Left lung (tissue), 14 donors: ENCODE measurements at places on chromosomes 2 and 18. TPM values are rescaled to one million over a fixed set of nuclear protein-coding genes. Genes with fewer than 3 reads are reported as not detected.

The POTEC gene
- 0.03 TPM for polyA plus RNA-seq

The ACVR2A gene
- polyA plus RNA-seq = 30.2 TPM

The GDF7 gene
- polyA plus RNA-seq = 0.33 TPM

GRCh38 chr2:69171897-69172525 lies 159.0 kb downstream of the ANTXR1 start:
- no peak for DNase-seq

GRCh38 chr2:176763851-176764404 lies 448.7 kb upstream of the HNRNPA3 start:
- DNase-seq = no peak

GRCh38 chr2:216679658-216680024 lies 15.7 kb downstream of the IGFBP5 start:
- DNase-seq = no peak

DNA sequence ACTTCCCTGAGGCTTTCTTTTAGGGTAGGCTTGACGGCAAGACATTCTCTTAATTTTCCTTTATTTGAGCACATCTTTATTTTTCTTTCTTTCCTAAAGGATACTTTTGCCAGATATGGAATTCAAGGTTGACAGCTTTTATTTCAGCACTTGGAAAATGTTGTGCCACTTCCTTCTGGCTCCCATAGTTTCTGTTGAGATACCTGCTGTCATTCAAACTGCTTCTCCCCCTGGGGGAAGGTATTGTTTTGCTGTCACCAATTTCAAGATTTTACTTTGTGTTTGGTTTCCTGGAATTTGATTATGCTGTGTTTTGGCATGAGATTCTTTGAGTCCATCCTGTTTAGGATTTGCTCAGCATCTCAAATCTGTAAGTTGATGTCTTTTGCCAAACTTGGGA lies 39.1 kb upstream of the TWIST2 start:
- DNase-seq = no peak

DNA sequence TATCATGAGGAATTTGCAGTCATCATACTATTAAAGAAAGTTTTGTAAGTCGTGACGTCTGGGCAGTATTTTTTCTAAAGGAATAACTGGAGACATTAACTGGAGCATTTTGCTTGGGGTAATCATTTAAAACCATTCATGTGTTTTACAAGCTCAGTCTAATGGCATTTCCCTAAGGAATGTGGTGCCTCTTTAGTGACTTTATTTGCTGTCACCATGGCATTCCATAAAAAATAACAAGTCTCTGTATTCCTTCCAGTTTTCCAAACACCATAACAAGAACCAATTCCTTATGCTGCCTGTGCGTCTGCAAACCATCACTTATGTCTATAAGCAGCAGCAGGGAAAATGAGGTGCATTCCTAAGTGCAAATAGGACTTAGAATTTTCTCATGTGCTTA lies 82.8 kb downstream of the EPB41L3 start:
- DNase-seq = no peak

- DNase-seq = no peak
Observed at GRCh38 chr2:182715121-182715891, 751 bp upstream of the DNAJC10 start.

DNA sequence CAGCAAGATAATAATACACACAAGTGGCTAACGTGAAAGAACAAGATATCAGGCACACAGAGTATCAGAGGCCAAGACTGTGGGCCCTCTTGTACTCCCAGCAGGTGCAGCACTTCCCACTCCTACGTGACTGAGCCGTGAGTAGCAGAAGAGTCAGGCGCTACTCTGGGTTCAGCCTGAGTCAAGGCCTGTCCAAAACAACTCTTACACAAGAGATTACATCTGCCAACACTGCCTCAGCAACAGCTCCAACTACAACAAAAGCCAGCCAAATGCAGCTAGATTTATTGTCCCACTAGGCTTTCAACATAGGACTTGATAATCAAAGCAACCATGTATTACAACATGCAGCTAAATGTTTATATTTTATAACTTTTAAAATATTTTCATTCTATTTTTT lies 56.2 kb downstream of the ITSN2 start:
- no peak for DNase-seq

- no peak for DNase-seq
Observed at GRCh38 chr18:7521226-7521856, 45.8 kb upstream of the PTPRM start.

DNA sequence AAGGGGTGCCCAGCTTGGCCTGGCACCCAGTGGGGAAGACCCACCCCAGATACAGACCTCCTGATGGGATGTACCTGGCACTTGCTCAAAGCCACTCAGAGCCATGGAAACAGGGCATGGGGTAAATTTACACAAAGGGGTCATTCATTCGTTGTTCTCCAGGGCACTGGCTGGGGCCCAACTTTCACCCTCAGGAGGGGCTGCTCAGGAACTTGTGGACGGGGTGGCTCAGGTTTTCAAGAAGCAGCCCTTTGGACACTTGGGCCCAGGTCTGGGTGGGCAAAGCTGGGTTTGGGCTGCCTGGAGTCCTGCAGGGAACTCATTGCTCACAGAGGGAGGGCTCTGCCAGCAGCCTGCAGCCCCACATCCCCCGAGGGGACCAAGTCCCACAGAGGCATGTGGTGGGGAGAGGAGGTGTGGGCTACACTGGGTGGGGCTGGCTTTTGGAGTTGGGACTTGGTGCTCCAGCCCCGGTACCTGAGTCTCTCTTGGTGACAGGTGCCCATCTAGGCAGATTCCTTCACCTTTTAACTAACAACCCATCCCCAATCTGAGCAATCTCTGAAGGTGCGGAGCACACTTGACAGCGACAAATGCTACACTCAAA lies 172.3 kb downstream of the CELF4 start:
- DNase-seq = no peak

DNA sequence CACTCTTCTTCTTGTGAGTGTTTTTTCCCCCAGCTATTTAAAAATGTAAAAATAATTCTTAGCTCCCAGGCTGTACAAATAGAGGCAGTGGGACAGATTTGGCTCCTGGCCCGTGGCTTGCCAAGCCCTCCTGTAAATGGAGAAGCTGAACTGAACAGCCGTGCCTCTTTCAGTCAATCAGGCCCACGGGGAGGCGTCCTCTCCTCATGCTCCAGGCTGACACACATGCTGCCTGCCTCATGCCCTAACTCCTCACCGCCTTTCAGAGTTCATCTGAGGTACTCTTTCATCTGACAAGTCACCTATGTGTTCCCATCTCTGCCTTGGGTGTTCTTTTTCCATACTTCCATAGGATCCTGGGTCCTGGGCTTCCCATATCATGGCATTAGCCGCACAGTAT lies 58.9 kb downstream of the BMP10 start:
- no peak for DNase-seq
